ENCODE measurements at places on chromosomes 3 and 15. TPM values are rescaled to one million over a fixed set of nuclear protein-coding genes. Genes with fewer than 3 reads are reported as not detected.

Gene MKRN3
- 1.4 TPM for polyA plus RNA-seq

Gene AMIGO3
- polyA plus RNA-seq = 1.7 TPM

Gene CAMK2N2
- polyA plus RNA-seq = 0.14 TPM

Gene FANCD2OS
- not detected for polyA plus RNA-seq

Gene INKA1
- 12.4 TPM for polyA plus RNA-seq
